ENCODE measurements at places on chromosomes 6 and 20.

- no peak for DNase-seq
Observed at GRCh38 chr6:90716376-90716775, 129.5 kb upstream of the MAP3K7 start.

DNA sequence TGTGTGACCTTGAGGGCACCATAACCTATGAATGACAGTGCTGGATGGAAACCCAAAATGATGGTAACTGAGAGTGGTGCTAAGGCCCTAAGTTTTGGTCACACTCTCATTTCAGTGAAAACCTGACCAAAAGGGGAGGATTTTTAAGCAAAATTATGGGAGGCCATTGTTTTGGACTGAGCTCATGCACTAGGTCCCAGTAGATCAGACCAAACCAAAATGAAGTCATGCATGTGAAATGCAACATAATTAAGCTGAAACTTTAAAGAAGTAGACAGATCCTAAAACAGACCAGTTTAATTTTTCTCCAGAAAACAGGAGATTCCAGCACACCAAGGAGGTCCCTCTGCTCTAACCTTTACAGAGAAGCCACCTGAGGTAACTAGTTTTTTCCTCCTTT is 24.0 kb upstream of the THBS2 start:
- no peak for DNase-seq

GRCh38 chr6:37357288-37357687 is 3.5 kb downstream of the RNF8 start:
- DNase-seq: no peak

DNA sequence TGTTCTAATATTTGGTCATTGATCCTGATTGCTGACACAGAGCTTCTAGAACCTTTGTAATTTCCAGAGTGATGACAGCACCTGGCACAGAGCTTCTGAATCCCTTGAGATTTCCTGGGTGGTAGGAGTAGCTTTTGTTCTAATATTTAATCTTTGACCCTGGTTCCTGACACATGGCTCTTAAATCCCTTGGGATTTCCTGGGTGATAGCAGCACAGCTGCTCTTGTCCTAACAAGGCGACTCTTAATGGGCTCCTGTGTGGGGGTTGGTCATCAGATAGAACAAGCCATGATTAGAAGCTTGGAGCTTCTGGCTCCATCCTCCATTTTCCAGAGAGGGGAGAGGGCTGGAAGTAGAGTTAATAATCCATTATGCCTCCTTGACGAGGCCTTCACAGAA is 18.4 kb downstream of the GMPR start:
- DNase-seq: no peak

- no peak for DNase-seq
Observed at GRCh38 chr6:105453968-105454367, 51.1 kb upstream of the PREP start.

GRCh38 chr20:40664891-40665290 is 24.1 kb downstream of the MAFB start:
- no peak for DNase-seq

DNA sequence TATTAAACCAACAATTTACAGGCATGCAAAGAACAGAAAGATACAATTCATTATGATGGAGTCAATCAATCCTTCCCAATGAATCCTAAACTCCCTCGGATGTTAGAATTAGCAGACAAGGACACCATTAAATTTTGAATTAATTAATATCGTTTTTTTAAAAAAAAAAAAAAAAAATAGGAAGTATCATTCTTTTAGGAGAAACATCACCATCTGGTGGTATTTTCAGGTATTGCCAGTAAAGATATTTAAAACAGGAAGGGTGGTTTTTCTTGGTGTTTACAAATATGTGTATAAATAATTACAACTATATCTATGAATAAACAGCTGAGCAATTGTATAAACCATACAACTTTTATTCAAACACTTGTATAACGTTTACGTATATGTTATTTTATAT is 564.4 kb downstream of the HAO1 start:
- no peak for DNase-seq

DNA sequence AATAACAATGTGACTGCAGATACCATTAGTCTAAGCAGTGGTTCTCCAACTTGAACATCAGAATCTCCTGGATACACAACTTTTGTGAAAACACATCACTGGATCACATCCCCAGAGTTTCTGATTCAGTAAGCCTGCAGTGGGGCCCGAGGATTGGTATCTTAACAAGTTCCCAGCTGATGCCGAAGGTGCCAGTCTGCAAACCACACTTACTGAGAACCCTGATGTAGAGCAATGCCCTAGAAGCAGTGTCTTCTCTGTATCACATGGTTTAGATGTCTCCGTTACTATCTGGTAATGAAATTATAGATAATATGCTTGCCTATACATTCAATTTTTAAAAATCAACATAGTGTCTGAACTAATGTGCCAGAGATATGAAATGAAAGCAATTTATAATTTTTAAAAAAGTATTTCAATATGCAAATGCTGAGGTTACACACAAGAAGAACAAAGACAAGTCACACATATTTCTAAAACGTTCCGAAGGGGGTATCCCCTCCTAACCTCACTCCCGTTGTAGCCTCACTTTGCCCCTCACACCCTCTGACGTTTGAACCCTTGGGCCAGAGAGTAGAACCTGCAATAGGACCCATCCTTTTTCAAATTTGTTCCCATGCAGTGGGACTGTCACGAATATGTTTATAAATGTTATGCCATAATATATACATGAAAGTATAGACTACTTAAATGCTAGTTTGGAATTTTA is 115.4 kb upstream of the SAMD5 start:
- no peak for DNase-seq

DNA sequence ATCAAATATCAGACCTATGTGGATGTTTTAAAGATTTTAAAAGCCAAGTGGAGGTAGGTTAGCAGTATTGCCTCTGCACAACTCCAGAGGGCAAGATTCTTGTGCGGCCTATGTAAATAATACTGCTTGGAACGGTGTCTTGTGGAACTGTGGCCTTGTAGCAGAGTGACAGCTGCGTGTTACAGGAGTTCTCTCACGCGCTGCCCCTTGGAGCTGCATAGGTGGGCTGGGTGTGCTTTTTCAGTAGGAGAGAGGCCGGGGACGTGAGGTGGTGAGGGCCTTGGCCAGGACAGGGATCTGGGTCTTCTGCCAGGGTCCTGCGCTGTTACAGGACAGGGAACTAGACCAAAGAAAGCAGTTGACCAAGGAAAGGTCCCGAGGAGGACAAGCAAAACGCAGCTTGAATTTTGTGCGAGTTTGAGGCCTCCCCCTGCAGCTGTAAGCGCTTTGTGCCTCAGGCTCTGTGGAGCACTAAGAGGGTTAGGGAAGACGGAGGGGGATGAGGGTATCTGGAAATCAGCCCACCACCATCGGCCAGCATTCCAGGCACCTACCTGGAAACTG is 1.5 kb downstream of the TMEM181 start:
- DNase-seq: no peak

DNA sequence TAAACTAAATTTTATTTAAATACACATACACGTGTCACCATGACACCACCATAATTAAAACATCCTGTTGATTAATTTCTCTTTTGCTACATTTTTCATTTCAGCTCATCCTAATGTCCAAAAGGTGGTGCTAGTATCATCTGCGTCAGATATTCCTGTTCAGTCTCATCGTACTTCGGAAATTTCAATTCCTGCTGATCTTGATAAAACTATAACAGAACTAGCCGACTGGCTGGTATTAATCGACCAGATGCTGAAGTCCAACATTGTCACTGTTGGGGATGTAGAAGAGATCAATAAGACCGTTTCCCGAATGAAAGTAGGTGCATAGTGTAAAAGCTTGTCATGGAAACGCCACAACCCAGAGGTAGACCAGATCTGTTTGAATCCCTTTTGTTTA is 263.4 kb downstream of the UTRN start:
- DNase-seq: no peak

GRCh38 chr20:63090052-63090451 is 83.3 kb upstream of the BHLHE23 start:
- no peak for DNase-seq

DNA sequence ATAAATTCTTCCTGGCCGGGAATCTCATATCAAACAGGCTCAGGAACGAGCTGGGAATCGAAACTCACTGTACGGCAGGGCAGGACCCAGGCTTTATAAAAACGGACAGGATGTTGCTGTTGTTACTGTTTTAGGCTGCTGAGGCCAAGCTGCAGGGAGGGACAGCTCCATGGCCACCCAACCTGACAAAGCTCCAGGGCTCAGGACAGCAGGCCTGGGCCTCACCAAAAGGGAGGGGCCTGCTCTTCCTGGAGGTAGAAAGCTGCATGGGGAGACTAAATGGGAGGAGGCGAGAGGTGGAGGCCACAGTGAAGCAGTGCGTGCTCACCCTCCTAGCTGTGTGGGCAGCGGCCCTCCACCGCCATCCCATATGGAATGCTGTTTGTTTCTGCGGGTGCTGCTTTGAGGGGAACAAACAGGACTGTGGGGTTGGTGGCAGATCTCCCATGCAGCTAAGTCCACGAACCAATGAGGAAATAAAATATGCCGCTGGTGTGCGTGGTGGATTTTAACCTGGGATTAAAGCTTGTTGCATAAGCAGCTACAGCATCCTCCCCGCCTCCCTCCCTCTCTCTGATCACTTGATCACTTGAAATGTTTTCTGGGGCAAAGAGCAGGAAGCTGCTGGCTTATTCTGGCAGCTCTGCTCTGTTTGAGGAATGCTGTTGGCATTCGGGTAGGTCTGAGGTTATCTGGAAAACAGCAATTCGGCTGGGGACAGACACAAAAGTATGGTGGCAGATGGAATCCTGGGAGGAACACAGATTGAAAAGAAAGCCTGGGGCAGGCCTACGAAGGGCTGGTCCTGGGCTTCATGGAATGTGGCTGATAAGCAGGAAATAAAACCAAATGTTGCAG is 2.4 kb upstream of the ZMYND8 start:
- DNase-seq: peak; percentile 72

GRCh38 chr6:166950443-166950821 is 5.9 kb downstream of the RNASET2 start:
- no peak for DNase-seq

DNA sequence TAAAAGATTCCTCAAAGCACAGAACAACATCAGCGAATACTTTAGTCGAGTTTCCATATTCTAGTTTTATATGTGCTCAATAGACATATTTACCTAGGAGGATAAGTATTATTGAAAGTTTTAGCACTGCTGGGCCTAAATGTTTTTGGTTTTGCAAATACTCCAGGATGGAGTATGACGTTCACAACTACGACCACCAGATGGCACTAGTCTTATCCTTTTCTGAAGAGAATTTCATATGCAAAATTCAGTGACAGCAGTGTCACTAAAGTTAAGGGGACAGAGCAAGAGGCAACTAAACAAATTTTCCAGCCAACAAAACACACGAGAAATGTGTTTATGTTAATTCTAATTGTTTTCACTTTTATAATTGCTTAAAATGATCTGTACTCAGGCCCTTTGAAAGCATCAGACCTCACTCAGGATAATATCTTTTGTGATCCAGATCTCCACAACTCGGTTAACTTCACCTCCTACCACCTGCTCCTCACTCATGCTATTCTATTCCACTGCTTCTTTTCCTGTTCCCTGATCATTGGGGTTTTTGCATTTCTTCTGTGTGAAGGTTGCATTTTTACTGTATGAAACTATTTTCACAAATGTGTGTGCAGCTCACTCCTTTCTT is 220.8 kb downstream of the TRDN start:
- no peak for DNase-seq

- no peak for DNase-seq
Observed at GRCh38 chr6:30167101-30167500, 3.8 kb downstream of the TRIM15 start.

- DNase-seq: no peak
Observed at GRCh38 chr20:45306431-45306982, at the start of gene RBPJL. Gene RBPJL (plus strand): TSS chr20:45306840. CDS start chr20:45306923, 83 bp downstream.

DNA sequence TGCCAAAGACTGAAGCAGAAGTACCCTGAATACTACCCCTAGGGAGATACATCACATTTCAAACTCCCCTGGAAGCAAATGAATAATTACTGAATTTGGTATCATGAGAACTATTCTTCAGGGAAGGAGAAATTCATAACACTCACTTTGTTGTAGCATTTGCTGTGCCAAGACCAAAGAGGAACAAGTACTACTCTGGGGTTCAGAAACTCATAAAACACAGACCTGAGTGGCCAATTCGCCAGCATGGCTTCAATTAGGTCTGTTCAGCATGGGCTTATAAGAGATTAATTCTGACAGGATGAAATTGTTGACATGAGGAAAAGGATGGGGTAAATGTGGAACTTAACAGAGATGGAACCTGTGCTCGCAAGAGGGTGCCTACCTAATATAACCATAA is 6.5 kb downstream of the ELOVL5 start:
- no peak for DNase-seq

DNA sequence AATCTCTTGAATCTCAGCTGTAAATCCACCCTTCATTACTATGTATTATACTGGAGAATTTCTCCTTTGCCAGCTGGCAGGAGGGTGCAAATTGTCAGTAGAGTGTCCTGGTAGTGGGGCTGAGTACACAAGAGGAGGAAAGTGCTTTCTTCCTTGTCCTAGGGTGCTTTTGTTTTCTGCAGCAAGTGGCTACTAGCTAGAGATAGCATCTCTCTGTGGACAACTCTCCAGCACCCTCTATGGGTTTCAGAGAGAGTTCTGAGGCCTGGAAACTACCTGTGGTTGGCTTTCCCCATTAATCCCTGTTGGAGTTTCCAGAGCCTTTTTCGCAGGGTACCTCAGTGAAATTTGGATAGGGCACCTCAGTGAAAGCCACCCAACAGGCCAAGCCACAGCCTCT is 422.5 kb upstream of the RGS17 start:
- no peak for DNase-seq

- DNase-seq: no peak
Observed at GRCh38 chr6:126093108-126093507, 106.8 kb downstream of the TRMT11 start.

DNA sequence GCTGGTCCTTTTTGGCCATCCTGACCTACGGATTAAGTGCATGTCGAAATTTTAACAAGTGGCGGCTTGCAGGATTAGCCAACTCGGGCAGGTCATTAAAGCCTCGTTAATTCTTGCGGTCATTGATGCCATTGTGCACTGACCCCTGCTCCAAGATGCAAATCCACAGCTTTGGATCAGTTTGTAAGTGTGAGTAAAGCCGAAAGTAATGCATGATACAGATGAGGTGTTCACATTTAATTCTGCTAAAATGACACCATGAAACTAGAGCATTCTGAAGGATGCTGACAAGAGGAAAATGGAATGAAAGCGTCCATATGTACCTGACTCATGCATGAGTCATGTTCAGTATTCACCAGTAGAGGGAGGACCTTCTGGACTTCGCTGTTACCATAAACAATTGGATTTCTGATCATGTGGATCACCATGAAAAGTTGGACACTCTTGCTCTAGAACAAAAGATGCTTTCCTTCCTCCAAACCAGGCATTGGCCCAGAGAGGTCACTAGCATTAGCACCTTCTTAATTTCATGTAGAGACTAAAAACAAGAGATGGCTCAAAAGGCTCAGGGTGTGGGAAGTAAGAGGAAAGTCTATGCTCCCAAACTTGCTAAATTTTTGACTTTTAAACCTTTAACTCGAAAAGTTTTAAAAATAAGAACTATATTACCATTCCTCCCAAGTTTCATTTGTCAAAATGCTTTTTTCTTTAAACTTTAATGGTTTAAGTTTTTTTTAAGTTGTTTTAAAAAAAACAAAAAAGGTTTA is 48.0 kb downstream of the MUC22 start:
- no peak for DNase-seq

All from HL-60 (cell line).